Activated CD8-positive, alpha-beta memory T cell treated with anti-CD3 and anti-CD28 coated beads, Interleukin-2, amount 50 U/mL, for 48 hours (primary cell): ENCODE measurements at places on chromosomes 7 and 10.

DNA sequence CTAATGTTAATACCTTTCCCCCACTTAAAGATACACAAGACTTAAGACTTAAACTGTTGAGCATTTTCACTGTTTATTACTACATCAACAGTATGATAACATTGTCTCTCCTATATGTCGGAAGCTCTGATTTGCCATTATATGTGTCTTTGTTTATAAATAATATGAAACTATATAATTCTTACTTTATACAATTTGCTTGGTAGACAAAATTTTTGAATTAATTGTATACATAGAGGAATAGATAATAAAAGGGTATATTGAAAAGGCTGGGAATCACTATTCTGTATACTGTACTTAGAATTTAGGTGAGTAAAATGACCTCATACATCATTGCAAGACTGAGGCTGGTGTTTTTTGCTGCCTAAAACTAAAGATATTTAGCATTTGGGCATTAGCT, 82.1 kb upstream of the HDAC9 start:
- no peak for DNase-seq

- no peak for DNase-seq
Observed at GRCh38 chr10:104591441-104591840, 49.6 kb upstream of the SORCS3 start.

DNA sequence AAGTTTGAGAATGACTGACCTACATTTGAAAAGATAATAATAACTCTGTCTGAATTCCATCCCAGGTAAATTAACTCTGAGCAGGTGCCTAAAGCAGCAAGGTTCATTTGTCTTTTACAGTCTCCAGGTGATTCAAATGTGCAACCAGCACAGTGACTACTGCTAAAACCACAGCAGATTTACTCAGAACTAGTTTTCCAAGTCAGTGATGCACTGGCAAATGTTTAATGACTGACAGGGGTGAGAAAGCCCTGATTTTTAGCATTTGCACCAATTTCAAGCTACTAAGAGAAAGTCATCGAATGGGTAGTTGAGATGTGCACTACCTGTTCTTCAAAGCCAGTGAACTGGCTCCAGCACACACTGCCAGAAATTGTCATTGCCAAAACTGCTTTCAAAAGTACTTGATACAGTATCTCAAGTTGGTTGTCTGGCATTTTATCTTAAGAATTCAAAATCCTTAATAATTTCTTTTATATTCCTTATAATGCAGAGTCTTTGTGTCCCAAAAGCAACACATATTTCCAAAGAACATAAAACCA, 60.3 kb downstream of the ATOH7 start:
- no peak for DNase-seq

DNA sequence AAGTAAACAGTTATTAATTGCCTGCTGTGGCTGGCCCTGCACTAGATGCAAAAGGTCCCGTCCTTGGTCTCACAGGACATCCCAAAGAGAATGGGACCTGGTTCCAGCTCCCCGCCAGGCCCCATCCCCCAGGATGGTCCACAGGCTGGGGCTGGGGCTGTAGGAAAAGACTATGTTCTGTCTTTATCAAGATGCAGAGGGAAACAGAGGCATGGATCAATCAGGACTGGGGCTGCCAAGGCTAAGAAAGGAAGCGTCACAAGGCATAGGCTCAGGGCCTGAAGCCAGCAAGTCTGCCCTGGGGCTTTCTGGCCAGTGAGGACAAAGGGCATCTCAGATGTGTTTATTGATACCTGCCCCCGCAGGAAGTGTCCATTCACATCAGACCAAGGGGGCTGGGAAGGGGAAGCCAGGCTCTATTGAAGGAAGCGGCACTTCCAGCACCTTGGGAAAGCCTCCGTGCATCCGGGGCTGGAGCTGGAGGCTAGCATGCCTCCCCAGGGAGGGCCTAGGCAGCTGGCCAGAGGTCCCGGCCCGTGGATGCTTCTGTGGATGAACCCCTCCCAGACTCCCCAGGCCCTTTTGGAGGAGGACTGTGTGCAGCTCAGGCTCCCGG, 5.8 kb downstream of the VSIR start:
- DNase-seq = no peak

DNA sequence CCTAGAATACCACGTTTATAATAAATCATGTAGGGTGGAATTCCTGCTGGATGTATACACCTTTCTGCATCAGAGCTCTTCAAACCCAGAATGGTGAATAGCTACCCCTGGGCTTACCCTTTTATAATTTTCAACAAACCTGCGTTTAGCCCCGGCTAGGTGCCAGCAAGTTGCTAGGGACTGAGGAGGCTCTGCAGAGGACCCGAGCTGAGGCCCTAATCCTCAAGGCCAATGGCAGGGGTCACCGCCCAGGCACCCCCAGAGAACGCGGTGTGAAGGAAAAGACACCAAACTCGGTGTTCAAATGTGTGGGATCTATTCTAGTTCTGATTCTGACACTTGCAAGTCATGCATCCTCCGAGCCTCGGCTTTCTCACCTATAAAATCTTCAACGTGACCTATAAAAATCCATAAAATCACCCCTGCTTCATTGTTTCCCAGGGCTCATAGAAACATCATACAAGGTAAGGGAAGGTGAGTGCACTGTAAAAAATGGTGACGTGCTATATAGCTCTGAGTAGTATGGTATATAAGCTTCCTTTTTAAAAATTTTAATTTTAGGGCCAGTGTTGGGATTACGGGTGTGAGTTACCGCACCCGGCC, 2.5 kb upstream of the ANXA11 start:
- no peak for DNase-seq

DNA sequence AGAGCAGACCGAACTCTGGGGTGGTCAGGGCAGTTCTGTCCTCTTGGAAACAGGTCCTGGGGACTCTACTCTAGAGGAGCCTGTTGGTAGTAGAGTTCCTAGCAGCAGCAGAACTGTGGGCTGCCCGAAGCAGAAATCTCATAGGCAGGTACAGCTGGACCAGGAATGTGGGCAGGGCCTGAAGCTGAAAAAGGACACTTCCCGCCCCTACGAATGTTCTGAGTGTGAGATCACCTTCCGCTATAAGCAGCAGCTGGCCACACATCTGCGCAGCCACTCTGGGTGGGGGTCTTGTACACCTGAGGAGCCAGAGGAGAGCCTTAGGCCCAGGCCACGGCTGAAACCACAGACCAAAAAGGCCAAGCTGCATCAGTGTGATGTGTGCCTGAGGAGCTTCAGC, 8.3 kb upstream of the ZNF783 start:
- DNase-seq = no peak

DNA sequence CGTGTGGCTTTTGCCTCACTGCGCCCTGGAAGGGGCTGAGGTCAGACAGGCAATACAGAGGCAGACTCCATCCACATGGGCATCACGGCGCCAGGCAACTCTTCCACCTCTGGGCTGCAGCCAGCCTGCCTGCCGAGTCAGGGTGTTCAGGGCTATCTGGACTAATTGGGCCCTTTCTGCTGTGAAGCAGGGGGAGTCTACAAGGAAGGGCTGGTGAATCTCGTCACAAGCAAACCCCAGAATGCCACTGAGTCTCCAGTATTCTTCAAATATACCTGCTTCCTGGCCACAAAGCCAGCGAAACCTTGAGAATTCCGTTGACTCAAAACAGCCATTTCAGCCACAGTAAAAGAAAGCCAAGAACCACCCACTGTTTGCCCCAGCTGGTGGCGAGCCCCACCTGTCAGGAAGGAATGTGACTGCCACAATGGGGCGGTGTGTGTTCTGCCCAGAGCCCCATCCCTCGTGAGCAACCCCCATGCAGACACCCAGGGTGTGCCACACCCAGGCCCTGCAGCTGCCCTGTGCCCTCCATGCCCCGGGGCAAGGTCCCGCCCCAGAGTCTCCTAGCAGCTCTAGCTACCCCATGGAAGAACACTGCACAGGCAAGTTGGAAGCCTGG, 117.3 kb downstream of the FAM53B start:
- DNase-seq = no peak

DNA sequence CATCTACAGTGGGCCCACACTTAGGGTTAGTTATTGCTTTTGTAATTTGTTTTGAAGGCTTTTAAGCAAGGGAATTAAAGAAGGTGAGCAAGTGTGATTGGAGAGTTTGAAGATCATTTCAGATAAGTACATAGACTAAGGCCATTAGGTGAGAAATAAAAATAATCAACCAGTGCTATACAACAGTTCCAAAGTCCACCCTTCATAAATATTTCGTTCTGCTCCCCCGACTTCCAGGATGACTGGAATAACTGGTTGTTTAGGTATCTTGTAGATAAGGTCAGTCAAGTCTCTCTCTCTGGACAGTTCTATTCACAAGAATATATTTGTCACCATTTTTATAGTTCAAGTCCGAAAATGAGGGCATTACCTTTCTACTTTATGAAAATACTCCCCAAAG, 98.0 kb upstream of the MBL2 start:
- no peak for DNase-seq

DNA sequence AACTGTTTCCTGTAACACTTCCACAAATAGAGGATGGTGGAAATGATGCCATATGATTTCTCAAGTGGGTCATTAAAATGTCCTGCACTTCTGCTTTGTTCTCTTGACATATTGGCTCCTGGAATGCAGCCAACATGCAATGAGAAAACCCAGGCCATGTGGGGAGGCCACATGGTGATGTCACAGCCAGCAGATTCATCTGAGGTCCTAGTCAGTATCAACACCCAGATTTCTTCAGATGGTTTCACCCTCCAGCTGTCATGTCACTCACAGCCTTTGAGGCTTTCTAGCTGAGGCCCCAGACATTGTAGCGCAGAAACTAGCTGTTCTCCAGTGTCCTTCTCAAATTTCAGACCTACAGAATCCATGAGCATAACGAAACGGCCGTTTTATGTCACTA, 102.3 kb upstream of the NUPR2 start:
- DNase-seq = no peak

GRCh38 chr7:122402235-122402634, 97.7 kb upstream of the FEZF1 start:
- DNase-seq = no peak

DNA sequence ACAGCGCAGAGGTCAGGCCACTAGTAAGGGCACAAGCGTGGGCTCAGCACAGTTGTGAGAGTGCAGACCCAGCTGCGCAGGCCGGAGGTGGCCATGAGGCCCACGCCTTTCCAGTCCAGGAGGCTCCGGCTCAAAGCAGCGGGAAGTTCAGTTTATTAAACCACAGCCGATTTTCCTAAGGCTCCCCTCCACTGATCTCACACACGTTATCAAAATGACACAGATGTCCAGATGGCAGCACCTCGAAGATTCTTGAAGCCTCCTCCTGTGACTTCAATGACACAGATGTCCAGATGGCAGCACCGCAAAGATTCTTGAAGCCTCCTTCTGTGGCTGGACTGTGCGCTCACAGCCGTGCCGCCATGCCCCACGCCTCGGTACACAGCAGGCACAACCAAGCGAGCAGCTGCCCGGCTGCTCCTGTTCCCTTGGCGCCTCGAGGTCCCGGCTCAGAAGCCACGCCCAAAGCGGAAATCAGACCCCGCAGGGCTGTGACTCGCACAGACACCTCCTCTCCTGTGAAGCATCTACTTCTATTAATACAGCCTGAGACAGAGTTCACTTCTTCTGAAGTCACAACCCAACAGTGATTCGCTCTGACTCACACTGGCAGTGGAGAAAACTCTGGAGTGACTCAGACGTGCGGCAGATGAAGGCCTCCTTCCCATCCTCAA, 122.7 kb downstream of the MAD1L1 start:
- DNase-seq = peak; percentile 83
